Activated T-helper 1 cell treated with anti-CD3 and anti-CD28 coated beads, Interleukin-12 subunit alpha, Interleukin-12 subunit beta, Interleukin-2, Interleukin-4 antibody, amounts not matched to agents 30 ng/mL and 10 ng/mL and 1 ng/mL, durations not matched to agents 14 hours and 24 hours and 36 hours (primary cell): ENCODE measurements at places on chromosomes 1 and 21. TPM values are rescaled to one million over a fixed set of nuclear protein-coding genes. Genes with fewer than 3 reads are reported as not detected.

GRCh38 chr1:2492091-2492490 is 16.0 kb downstream of the PLCH2 start:
- no peaks in the 10 kb centered on the region for H3K4me1 ChIP-seq
- H3K27me3 ChIP-seq = no peaks in the 10 kb centered on the region
- peaks cover 7% of the 10 kb centered on the region for H3K36me3 ChIP-seq
- no peak overlapping the region for H3K4me3 ChIP-seq

SLC45A3 gene
- total RNA-seq = 0.81 and 1.1 TPM in 2 replicates

DNA sequence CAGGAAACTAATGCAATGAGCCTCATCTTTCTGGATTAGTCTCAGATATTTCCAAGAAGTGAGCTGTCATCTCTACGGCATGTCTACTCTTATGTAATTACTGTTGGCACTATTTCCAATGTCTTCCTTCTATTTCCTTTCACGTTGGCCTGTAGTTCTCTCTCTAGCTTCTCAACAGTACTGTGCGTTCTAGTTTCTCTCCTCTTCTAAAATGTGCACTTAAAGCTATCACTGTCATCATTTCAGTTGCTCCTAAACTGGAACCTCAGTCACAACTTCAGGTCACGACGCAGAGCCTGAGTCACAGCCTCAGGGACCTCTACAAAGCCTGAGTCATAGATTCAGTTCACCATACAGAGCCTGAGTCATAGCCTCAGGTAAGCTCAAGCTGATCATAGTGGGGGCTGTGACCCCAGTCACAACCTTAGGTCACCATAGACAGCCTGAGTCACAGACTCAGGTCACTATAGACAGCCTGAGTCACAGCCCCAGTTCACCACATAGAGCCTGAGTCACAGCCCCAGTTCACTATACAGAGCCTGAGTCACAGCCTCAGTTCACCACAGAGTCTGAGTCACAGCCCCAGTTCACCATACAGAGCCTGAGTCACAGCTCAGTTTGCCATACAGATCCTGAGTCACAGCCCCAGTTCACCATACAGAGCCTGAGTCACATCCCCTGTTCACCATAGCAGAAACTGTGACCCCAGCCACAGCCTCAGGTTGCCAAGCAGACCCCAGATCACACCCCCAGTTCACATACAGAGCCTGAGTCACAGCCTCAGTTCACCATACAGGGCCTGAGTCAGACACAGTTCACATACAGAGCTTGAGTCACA is 13.0 kb downstream of the WNT9A start:
- no peak overlapping the region for H3K4me3 ChIP-seq
- DNase-seq = peak; percentile 22
- peaks cover 19% of the 10 kb centered on the region for H3K4me1 ChIP-seq
- no peaks in the 10 kb centered on the region for H3K36me3 ChIP-seq
- peaks cover 7% of the 10 kb centered on the region for H3K27me3 ChIP-seq

FABP3 gene
- not detected in 2 replicates for total RNA-seq

SSR2 gene
- total RNA-seq = 195 TPM in 2 replicates

GRCh38 chr1:16149702-16150488 is 6.0 kb downstream of the EPHA2 start:
- H3K4me1 ChIP-seq = no peaks in the 10 kb centered on the region
- H3K27me3 ChIP-seq = peaks cover 23% of the 10 kb centered on the region
- H3K27ac ChIP-seq = no peak overlapping the region
- no peak for DNase-seq
- H3K4me3 ChIP-seq = no peak overlapping the region

SH2D1B gene
- 0.10 TPM in 1 of 2 replicates, not detected in the other for total RNA-seq

DNA sequence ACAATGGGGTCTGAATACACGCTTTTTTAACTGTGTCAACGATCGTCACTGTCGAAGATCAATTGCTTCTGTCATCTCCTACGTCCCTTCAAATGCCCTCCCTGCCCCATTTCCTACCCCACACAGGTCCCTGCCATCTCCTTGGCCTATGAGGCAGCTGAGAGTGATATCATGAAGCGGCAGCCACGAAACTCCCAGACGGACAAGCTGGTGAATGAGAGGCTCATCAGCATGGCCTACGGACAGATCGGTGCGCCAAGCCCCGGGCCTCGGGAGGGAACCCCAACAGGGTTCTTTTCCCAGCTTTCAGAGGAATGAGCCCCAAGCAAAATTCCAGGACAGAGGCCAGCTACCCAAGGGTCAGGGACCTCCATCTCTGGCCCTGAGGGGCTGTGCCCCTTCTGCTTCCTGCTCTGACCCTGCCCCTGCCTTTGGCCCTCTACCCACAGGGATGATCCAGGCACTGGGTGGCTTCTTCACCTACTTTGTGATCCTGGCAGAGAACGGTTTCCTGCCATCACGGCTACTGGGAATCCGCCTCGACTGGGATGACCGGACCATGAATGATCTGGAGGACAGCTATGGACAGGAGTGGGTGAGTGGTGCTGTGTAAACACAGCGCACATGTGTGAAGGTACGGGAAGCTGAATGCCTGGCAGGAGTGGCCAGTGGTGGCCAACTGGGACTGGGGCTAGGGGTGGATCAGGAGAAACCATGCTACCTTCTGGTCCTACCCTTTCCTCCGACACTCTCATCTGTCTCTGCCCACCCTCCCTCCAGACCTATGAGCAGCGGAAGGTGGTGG is 15.1 kb upstream of the ATP1A4 start:
- H3K27me3 ChIP-seq = peaks cover 20% of the 10 kb centered on the region
- DNase-seq = no peak
- no peak overlapping the region for H3K27ac ChIP-seq
- no peaks in the 10 kb centered on the region for H3K36me3 ChIP-seq
- no peak overlapping the region for H3K4me3 ChIP-seq

- H3K27ac ChIP-seq = peak within 1 kb of the TSS; percentile 98
- peaks cover 21% of the 10 kb centered on the region for H3K36me3 ChIP-seq
- H3K27me3 ChIP-seq = no peaks in the 10 kb centered on the region
- peak; percentile 99 for DNase-seq
Measured at GRCh38 chr21:46323710-46324389, at the start of the genes C21orf58 and PCNT. Gene C21orf58, minus strand, starts transcription at chr21:46323870. Its CDS starts 1,132 bp downstream, at chr21:46322738. Gene PCNT, plus strand, starts transcription at chr21:46324156. Its CDS starts 73 bp downstream, at chr21:46324229.

FMO4 gene
- 0.39 and 1.5 TPM in 2 replicates for total RNA-seq

DNA sequence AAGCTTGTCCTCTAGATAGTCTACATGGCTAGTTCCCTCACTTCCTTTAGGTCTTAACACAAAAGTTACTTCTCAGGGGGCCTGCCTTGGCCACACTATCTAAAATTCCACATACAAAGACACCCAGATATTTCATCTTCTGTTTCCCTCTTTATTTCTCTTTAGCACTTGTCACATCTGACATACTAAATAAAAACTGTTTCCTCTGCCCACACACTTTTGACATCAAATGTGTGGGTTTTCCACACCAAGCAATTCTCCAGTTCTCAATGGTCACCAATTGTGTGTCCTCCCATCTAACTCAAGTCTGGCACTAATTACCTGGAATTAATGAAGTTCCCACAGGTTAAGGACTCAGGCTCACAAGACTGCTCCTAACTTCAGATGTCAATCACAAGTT is 25.5 kb upstream of the CFAP126 start:
- H3K36me3 ChIP-seq = no peaks in the 10 kb centered on the region
- H3K4me3 ChIP-seq = no peak overlapping the region
- no peaks in the 10 kb centered on the region for H3K27me3 ChIP-seq
- peaks cover 40% of the 10 kb centered on the region for H3K4me1 ChIP-seq
- DNase-seq = no peak

- peaks cover 2% of the 10 kb centered on the region for H3K27me3 ChIP-seq
- DNase-seq = no peak
- H3K4me3 ChIP-seq = no peak overlapping the region
Measured at GRCh38 chr1:158496374-158496773, 24.4 kb downstream of the OR10R2 start.

- DNase-seq = no peak
- no peak overlapping the region for H3K27ac ChIP-seq
- H3K4me1 ChIP-seq = no peaks in the 10 kb centered on the region
- no peaks in the 10 kb centered on the region for H3K36me3 ChIP-seq
- H3K4me3 ChIP-seq = peak overlapping the region; percentile 45
- peaks cover 38% of the 10 kb centered on the region for H3K27me3 ChIP-seq
Measured at GRCh38 chr1:242525360-242525722, 844 bp upstream of the PLD5 start.

ARHGEF16 gene
- total RNA-seq = not detected in 2 replicates

DNA sequence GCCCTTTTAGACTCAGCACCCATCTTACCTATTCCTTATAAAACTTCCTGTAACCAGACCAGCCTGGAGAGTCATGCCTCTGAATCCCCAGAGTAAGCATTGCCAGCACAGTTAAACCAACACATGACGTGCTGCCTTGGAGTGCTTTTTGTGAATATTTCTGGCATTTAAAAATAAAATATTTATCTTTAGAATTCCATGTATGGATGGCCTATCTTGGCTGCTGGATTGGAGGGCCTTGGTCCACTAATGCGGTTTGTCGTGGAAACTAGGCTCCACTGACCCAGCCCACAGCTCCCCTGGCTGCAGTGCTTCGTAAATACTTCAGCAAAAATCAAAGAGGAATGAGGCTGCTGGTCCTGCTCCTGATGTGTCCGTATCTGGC is 17.5 kb downstream of the MTARC1 start:
- no peak for DNase-seq
- H3K27me3 ChIP-seq = no peaks in the 10 kb centered on the region
- no peak overlapping the region for H3K4me3 ChIP-seq
- no peaks in the 10 kb centered on the region for H3K4me1 ChIP-seq

DNA sequence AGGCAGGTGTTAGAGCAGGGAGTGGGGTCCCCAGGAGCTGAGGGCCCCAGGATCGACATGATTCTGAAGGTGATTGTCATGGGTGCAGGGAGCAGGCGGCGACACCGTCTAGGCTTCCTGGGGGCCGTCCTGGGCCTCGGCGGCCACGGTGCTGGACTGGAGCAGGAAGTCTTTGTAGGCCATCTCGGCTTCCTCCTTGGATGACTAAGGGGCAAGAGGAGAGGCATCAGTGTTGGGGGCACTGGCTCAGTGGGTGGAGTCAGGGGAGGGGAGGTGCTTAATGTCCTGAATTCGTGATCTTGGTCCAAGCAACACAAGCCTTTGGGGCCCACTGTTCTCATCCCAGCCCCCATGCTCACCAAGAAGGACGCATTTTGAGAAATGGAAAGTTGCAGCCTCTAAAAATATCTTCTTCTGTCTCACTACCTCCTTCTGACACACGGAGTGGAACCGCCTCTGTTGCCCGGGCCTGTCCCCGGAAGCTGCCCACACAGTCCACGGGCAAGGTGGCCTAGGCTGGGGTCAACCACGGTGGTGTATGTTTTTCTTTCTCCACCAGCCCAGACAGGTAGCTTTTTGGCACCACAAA is 8.6 kb upstream of the FCMR start:
- peaks cover 29% of the 10 kb centered on the region for H3K4me1 ChIP-seq
- no peaks in the 10 kb centered on the region for H3K36me3 ChIP-seq
- DNase-seq = no peak
- no peaks in the 10 kb centered on the region for H3K27me3 ChIP-seq
- peak overlapping the region; percentile 65 for H3K27ac ChIP-seq

RPS6KA1 gene
- 324 and 331 TPM in 2 replicates for total RNA-seq

GRCh38 chr1:178037510-178038253 is 56.2 kb upstream of the RASAL2 start:
- H3K27me3 ChIP-seq = peaks cover 2% of the 10 kb centered on the region
- no peak overlapping the region for H3K27ac ChIP-seq
- H3K36me3 ChIP-seq = no peaks in the 10 kb centered on the region
- DNase-seq = no peak
- H3K4me3 ChIP-seq = no peak overlapping the region

IL12RB2 gene
- total RNA-seq = 218 and 221 TPM in 2 replicates

GRCh38 chr1:213325482-213325881 is 274.4 kb downstream of the RPS6KC1 start:
- H3K4me3 ChIP-seq = no peak overlapping the region
- H3K36me3 ChIP-seq = no peaks in the 10 kb centered on the region
- no peaks in the 10 kb centered on the region for H3K4me1 ChIP-seq
- no peak overlapping the region for H3K27ac ChIP-seq

DNA sequence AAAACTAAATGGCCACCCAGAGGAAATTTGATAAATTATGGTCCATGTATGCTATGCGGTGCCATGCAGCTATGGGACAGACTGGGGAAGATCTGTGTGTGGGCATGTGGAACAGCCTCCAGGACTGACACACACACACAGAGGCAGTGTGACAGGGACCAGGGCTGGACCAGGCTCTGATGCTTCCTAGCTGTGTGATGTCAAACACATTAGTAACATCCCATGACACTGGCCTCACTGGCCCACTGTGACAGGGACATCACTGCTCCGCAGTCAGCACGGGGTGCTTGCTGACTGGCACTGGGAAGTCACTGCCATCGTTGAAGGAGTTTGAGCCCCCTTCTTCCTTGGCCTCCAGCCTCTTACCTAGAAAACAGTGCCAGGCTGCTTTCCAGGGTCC is 13.9 kb downstream of the RAP1GAP start:
- H3K4me1 ChIP-seq = peaks cover 14% of the 10 kb centered on the region
- no peak overlapping the region for H3K27ac ChIP-seq
- DNase-seq = no peak
- H3K36me3 ChIP-seq = no peaks in the 10 kb centered on the region
- peaks cover 39% of the 10 kb centered on the region for H3K27me3 ChIP-seq
- H3K4me3 ChIP-seq = no peak overlapping the region

- peaks cover 69% of the 10 kb centered on the region for H3K4me1 ChIP-seq
- no peak overlapping the region for H3K4me3 ChIP-seq
- no peaks in the 10 kb centered on the region for H3K27me3 ChIP-seq
- H3K36me3 ChIP-seq = peaks cover 4% of the 10 kb centered on the region
Measured at GRCh38 chr1:212228076-212228475, 57.1 kb upstream of the PPP2R5A start.

DNA sequence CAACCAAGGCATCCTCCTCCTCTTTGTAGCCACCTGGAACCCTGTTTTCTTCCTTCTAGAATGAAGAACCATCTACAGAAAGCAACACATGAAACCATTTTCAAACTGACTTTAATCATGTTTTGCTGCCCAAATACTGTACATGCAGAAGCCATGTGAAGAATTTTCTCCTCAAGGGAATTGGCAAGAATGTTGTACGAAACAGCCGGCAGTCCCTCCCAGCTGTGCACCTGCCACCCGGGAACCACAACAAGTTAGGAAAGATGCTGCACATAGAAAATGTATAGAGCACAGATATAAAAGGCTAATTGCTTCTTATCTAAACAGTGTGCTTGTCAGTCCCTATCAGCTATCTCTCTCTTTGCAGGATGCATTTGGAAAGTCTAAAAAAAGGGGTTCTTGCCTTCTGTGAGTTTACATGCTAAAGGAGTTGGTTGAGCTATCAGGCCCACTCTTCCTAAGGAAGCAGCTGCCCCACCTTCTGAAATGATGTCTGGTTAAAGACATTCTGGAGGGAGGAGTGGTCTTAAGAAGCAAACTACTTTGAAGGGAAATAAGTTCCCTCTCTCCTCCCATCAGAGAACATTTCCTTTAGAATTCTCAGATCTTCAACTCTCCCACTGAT is 44.8 kb downstream of the RIMS3 start:
- no peaks in the 10 kb centered on the region for H3K4me1 ChIP-seq
- H3K27ac ChIP-seq = no peak overlapping the region
- peaks cover 11% of the 10 kb centered on the region for H3K27me3 ChIP-seq
- H3K36me3 ChIP-seq = no peaks in the 10 kb centered on the region
- no peak overlapping the region for H3K4me3 ChIP-seq
- DNase-seq = no peak

GRCh38 chr21:45718413-45718812 is 74.9 kb downstream of the PCBP3 start:
- H3K27me3 ChIP-seq = no peaks in the 10 kb centered on the region
- H3K36me3 ChIP-seq = peaks cover 5% of the 10 kb centered on the region
- H3K27ac ChIP-seq = no peak overlapping the region
- no peak overlapping the region for H3K4me3 ChIP-seq
- no peak for DNase-seq
- H3K4me1 ChIP-seq = peaks cover 25% of the 10 kb centered on the region
